ENCODE measurements at places on chromosomes 11 and 22.

- DNase-seq = no peak
Observed at GRCh38 chr11:37747121-37747520, 1149.1 kb upstream of the RAG2 start.

- no peak for DNase-seq
Observed at GRCh38 chr11:85752890-85753581, 57.9 kb downstream of the SYTL2 start.

DNA sequence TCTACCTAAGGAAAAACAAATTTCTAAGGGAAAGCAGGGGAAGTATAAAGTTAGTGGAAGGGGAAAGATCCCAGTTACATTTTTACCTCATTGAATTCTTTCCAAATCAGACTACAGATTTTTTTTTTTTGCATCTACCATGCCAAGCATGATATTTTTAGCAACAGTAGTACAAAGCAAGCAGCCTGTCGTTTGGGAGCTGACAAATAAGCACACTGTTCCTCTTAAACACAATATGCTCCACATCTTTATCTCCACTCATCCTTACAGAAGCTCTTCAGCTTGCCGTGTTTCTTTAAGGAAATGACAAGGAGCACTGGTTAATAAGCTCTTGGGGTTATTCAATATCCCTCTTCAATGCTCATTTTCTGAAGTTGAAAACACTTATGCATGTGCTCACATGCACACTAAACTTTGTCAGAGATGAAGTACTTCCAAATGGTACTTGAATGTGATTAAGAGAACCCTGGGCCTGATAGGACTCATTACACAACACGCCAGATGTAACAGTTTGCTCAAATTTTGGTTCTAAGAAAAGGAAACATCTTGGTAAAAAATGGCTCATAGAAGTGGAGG lies 53.8 kb downstream of the PAX6 start:
- DNase-seq = no peak

GRCh38 chr11:72624496-72625201 lies 49.6 kb downstream of the PDE2A start:
- DNase-seq = no peak

GRCh38 chr22:48343461-48343860 lies 1484.2 kb downstream of the BRD1 start:
- no peak for DNase-seq

- no peak for DNase-seq
Observed at GRCh38 chr11:132961453-132961852, 570.8 kb downstream of the OPCML start.

GRCh38 chr11:19258641-19259230 lies 18.0 kb upstream of the E2F8 start:
- DNase-seq = no peak

- no peak for DNase-seq
Observed at GRCh38 chr11:1570896-1571759, 943 bp downstream of the DUSP8 start.

DNA sequence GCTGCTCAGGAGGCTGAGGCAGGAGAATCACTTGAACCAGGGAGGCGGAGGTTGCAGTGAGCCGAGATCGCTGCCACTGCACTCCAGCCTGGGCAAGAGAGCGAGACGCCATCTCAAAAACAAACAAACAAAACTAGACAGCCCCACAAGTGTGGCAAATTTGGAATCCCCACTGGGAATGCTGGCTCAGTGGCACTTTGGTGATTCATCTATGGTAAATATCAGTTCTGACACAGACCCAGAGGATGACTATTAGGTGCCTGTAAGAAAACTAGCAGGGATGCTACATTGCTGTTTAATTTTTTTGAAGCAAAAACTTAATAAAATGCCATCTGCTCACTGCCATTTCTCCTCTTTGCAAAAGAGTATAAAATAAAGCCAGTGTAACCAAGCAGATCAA lies 107.9 kb downstream of the NAT10 start:
- no peak for DNase-seq

DNA sequence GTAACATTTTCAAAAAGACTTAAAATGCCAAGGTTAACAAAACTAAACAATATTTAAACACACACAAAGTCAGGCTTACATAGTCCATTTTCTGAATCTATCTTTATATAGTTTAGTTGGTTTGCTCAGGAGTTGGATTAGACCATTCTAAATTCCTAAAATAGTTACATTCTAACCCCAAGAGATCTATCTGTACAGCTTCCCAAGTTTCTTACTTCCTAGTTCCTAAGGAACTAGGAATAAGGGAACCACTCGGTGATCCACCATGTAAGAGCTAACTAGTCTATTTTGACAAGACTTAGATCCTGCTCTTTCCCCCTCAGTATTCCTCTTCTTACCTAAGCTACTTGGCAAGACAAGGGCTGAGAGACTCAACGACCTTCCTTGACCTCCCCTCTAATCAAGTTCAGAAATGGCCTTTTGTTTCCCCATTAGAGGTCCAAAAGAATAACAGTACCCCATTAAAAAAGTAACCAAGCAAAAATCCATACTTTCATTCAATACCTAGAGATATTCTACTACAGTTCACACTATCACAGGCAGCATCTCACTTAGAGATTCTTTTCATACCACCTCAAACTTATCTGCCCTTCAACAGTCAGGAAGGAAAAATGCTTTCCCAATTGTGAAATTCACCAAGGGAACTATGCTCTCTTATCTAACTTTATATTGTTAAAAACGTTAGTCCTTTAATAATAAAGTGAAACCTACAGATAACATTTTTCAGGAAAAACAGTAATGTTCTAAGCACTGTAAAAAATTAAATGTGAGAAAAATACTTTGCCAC lies 253.1 kb downstream of the TTC28 start:
- no peak for DNase-seq

- no peak for DNase-seq
Observed at GRCh38 chr11:3666023-3666530, 5.1 kb downstream of the CHRNA10 start.

DNA sequence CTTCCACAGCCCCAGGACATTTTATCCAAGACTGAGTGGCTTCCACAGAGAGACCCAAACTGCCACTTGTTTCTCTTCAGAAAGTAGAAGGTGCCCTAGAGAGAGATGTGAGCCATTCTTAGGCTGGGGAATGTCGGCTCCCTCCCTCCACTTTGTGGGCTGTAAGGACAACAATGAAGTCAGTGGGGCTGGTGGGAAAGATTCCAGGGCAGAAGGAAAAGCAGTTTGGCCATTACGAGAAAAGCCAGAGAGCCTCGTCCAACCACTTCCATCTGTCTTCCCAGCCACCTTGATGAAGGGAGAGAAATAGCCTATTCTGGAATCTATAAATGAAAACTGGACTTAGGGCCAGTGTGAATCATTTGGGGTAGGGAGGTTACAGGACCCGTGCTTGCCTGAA lies 382.5 kb downstream of the NXPE2 start:
- DNase-seq = no peak

GRCh38 chr11:134835561-134835960 lies 423.5 kb upstream of the B3GAT1 start:
- DNase-seq = no peak

DNA sequence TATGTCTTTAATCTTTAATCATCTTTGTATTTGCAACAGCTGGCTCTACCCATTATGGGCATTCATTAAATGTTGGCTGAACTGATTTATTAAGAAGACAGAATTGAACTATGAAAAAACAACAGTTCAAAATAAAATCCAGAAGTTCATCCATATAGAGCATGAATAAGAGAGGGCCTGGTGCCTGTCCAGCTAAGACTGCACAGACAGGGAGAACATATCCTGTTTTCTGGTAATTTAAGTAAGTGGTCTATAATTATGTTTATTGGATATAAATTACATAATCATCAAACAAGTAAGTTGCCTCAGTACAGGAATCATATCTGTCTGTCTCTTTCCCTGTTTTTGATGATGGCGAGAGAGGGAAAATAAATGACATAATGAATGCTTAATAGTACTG lies 137.2 kb downstream of the RBFOX2 start:
- no peak for DNase-seq

DNA sequence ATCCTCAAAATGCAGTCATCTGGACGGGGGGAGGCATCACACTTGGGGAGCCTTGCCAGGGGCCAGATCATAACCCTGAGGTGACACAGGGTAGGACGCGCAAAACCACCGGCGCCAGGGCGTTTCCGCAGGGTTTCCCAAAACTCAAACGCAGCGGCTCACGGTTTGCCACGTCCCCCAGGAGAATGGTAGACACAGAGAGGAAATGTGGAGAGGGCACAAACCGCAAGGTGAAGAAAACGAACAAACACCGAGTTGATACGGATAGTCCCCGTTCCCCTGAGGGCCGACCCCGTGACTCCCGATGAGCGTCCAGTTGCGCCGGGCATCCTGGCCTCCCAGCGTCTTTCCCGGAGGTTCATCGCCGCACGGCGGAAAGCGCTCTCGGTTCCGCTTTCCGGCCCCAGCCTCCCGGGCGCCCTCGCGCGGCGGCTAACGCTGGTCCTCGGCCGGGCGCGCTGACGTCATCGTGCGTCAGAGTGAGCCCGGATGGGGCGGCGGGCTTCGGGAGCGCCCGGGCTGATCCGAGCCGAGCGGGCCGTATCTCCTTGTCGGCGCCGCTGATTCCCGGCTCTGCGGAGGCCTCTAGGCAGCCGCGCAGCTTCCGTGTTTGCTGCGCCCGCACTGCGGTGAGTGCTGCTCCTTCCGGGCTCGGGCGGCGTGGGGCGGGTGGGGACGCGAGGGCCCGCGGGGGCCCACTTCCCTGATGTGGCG lies at the start of gene BIRC2:
Gene BIRC2, plus strand, starts transcription at position 467 of the 714 bp plus-strand sequence. CDS start 2,641 bp downstream, outside the sequence.
- peak; percentile 73 for DNase-seq

- DNase-seq = no peak
Observed at GRCh38 chr22:49535527-49536125, 292.0 kb downstream of the BRD1 start.

DNA sequence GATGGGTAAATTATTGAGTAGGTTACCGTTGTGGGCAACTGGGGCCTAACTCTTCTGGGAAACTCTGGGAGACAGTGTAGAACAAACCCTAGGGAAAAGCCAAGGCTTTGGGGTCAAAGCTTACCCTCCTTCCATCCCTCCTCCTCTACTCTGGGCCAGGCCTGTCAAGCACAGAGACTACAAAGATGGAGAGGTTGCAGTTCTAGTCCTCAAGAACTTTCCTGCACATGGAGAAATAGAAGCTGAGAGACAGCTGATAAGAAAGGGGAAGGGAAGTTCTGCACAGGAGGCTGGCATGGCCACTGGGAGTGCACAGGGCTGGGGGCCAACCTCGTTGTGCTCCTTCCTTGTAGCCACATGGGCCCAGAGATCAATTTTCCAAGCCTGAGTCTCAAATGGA lies 67.2 kb upstream of the ALX4 start:
- no peak for DNase-seq

DNA sequence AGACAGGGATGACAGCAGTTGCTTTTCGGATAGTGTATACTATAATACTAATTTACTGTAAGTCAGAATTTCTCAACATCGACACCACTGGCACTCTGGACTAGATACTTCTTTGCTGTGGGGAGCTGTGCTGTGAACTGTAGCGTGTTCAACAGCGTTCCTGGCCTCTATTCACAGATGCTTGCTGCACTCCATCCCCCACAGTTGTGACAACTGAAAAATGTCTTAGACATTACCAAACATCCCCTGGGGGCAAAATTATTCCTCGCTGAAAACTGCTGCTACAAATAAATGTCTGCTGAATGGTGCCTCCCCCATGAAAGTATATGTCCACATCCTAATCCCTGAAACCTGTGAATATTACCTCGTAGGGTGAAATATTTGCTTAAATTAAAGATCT lies 7.5 kb upstream of the SLC15A3 start:
- no peak for DNase-seq

DNA sequence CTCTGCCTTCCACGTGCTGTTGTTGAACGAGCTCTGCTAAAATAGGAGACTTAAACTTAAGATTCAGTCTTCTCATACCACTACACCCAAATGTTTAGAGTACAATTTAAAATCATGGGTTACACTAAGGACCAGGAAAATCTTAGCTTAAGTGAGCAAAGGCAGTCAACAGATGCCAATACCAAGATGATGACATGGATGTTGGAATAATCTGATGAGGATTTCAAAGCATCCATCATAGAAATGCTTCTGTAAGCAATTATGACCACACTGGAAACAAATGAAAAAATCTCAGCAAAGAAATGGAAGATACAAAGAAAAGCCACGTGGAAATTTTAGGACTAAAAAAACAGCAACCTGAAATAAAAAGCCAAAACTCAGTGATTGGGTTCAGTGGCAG lies 109.8 kb downstream of the ATXN10 start:
- DNase-seq = no peak

DNA sequence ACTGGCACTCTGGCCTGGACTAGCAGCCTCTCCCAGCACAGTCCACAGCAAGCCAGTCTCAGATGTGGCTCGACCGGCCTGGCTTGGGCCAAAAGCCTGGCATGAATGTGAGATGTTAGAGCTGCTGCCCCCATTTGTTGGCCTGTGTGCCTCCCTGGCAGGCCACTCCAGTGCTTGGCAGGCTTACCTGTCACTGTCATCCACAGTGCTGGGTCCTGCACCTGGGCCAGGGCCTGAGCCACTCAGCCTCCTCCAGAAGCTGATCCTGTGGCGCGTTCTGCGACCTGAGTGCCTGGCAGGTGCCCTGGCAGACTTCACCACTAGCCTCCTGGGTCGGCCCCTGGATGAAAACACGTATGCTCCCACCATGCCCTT lies 36.1 kb downstream of the RRP8 start:
- DNase-seq = no peak

DNA sequence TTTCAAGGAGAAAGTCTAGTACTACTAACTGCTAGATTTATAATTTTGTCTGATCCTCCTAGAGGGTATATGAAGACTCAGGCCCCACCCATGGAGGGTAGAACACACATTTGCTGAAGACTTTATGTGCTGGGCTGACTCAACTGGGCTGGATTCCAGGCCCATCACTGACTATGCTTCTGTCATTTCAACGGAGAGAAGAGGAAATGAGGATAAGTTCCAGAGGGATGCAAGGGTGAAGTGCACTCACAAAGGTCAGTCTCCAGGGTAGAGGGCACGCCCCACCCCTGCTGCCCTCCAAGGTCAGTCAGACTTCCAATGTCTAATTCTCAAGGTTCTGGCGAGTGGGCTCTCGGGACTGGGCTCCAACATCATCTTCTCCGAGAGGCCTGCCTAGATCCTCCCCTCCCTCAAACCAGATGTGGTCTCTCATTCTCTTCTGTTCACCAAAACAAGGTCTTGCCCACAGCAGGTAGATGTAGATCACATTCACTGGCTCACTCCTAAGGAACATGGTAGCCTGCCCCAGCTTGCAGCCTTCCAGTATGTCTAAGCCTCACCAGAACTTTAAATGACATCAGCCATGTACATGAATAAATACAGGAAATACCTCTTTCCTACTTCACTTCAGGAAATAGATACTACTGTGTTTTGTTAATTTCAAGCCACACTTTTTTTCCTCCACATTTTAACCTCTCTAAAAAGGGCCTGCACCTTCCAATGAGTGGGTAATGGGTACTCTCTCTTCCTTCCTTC lies 7.3 kb upstream of the C11orf86 start:
- DNase-seq = peak; percentile 48

- peak; percentile 91 for DNase-seq
Observed at GRCh38 chr22:29727131-29727523, 7.3 kb downstream of the CABP7 start.

DNA sequence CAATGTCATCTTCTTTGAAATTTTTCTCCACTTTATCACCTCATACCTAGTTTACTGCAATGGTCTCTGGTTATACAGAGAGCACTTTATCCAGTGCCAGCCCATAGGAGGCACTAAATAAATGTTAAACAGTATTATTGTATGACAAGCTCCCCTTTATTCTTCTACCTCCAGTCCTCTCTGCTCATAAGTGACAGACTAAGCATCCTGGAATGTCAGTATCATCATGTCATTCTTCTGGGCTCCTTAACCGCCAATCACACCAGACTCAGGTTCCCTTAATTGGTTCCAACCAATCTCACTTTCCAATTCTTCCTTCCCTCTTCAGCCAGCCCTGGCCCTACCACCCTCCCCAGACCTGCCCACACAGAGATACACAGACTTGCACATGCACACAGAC lies 93.1 kb downstream of the RPL27A start:
- no peak for DNase-seq
